ENCODE measurements at places on chromosomes 3 and 15. TPM values are rescaled to one million over a fixed set of nuclear protein-coding genes. Genes with fewer than 3 reads are reported as not detected.

The RPL22L1 gene
- 27.2 TPM for total RNA-seq

The ACKR4 gene
- 0.16 TPM for total RNA-seq

The PEX5L gene
- 6.6 TPM for total RNA-seq

The MUC20 gene
- 13.8 TPM for total RNA-seq

- H3K4me1 ChIP-seq = no peaks in the 10 kb centered on the region
- H3K27ac ChIP-seq = no peak overlapping the region
- no peaks in the 10 kb centered on the region for H3K36me3 ChIP-seq
- H3K4me3 ChIP-seq = no peak overlapping the region
- H3K27me3 ChIP-seq = no peaks in the 10 kb centered on the region
Observed at GRCh38 chr15:87576486-87577176, 679.9 kb downstream of the NTRK3 start.

GRCh38 chr3:99532246-99532645 lies 106.1 kb upstream of the COL8A1 start:
- H3K27ac ChIP-seq = no peak overlapping the region
- peak; percentile 76 for DNase-seq
- H3K4me3 ChIP-seq = no peak overlapping the region
- no peaks in the 10 kb centered on the region for H3K36me3 ChIP-seq

- no peaks in the 10 kb centered on the region for H3K27me3 ChIP-seq
- H3K36me3 ChIP-seq = no peaks in the 10 kb centered on the region
- no peaks in the 10 kb centered on the region for H3K4me1 ChIP-seq
- no peak for DNase-seq
- no peak overlapping the region for H3K4me3 ChIP-seq
Observed at GRCh38 chr15:49418811-49419210, 4.2 kb upstream of the FGF7 start.
